CD4-positive, alpha-beta T cell treated with Interleukin-12 subunit alpha and Interleukin-12 subunit beta, for 1 hour (primary cell): ENCODE measurements at places on chromosomes 2 and 18.

DNA sequence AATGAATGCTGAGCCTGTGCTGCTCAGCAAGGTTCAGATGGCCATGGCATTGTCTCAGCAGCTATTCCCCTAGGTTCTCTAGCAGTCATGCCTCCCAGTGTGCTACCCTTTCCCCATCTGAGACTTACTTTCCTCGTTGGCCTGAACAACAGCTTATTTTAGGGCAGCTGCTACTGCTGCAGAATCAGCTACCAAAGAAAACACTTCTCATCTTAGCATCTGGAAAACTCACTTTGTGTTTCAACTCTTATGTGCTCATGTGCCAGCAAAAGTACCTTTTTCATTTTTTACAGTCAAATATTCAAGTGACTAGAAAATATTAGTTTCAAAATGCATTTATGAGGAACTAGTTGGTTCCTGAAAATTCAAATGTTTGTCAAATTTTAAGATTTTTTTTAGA is 60.4 kb upstream of the ZNF397 start:
- no peak for DNase-seq

DNA sequence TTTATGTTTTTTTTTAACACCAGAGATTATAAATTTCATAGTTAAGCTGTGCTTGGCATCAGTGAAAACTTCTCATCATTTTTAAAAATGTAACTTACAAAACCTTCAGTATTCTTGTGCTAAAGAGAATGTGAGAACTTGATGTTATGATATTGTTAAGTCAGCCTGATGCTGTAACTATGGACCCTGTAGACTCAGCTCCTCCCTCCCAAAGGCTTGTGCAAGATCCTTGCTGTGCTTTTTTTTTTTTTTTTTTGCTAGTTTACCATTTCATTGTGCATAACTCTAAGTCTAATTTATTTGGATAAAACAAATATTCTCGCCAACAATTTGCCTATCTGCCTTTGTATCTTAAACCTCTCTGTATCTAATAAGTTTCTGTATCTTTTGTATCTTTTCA is 12.9 kb upstream of the TFPI start:
- no peak for DNase-seq

DNA sequence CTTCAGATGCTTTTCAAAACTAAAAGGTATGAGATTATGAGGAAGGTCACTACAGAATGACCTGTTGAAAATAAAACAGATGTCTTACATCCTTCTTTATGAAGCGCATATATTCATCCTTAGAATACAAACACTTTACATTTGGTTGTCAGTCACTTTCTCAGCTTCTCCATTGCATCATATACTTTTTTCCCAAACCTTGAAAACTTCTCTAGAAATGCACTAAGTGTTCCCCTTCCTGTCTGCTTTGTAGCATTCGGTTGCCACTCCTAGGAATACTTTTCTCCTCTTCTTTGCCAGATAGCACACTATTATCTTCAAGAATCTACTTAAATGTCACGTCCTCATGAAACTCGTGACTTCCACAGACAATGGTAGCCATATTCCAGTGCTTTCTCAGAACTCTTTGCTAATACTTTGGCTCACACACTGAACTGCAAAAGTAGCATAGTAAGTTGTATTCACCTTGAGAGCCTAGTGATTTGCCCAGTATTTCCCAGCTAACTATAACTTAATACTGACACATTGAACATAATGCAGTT is 27.6 kb downstream of the DSC1 start:
- no peak for DNase-seq

GRCh38 chr2:1628893-1629292 is 115.4 kb downstream of the PXDN start:
- no peak for DNase-seq

DNA sequence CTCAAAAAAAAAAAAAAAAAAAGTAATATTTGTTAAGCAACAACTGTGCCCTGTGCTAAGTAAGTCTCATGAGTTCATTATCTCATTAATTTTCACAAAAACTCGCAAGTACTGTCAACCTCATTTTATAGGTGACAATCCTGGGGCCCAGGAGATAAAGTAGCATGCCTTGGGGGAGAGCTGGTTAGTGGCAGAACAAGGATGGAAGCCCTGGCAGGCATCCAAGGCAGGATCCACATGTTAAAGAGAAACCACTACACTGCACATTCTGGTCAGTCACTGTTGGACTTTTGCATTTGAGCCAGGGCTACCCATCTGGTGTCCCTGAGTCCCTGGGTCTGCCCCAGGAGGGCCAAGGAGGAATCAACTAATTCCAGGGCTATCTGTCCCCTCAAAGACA is 54.6 kb downstream of the ZFP36L2 start:
- DNase-seq: no peak

GRCh38 chr2:166766220-166766619 is 122.1 kb upstream of the XIRP2 start:
- no peak for DNase-seq

- no peak for DNase-seq
These were observed 115.2 kb downstream of the EXOC6B start for GRCh38 chr2:72710418-72711152.

- DNase-seq: peak; percentile 7
These were observed 3.8 kb downstream of the KCNJ13 start for GRCh38 chr2:232772531-232772930.

DNA sequence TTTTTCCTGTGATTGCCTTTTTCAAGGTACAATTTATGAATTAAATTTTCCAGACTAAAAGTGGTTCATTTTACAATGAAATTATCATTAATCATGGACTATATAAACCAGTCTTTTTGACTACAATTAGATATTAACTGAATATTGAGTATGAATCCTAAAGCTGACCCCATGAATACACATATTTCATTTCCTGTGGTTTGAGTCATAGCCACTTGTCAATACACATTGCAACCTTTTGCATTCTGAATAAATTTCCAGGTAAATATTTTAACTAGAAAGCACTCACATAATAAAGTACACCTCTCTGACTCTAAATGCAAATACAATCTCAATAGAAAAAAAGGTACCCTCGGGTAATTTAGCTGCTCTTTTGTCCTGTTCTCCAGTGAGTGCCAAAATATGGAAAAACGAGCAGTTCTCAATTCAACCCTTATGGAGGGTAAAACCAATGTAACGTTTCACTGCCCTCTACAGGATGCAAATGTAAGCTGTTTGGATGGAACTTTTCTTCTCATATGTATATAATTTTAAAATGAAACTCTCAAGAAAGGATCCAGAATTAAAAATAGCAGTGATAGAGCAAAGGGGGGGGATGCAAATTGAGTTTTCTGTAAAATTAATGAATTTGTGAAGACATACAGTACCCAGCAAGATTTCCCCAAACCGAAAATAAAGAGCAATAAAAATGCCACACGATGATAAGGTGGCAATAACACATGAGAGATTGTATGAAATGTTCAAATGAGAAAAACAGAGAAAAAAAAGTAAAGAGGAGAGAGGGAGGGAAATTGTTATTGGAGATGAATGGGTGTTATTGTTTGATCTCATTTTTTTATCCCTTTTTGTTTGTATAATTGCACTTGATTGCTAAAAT is 1795.7 kb upstream of the PIK3C3 start:
- no peak for DNase-seq

DNA sequence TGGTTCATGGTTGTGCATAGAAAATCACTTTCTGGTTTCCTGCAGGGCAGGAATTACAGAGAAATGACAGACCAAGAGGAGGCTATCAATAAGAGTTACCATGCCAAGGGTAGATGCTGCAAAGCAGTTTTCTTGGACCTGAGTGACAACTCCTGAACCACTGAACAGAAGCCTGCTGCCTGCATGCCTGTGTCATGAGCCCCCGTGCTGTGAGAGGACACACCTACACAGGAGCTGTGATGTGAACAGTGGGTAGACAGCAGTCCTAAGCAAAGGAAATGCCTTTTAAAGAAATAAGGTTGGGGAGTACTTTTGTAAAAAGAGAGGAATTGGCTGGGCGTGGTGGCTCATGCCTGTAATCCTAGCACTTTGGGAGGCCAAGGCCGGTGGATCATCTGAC is 54.2 kb upstream of the CREB1 start:
- DNase-seq: no peak

DNA sequence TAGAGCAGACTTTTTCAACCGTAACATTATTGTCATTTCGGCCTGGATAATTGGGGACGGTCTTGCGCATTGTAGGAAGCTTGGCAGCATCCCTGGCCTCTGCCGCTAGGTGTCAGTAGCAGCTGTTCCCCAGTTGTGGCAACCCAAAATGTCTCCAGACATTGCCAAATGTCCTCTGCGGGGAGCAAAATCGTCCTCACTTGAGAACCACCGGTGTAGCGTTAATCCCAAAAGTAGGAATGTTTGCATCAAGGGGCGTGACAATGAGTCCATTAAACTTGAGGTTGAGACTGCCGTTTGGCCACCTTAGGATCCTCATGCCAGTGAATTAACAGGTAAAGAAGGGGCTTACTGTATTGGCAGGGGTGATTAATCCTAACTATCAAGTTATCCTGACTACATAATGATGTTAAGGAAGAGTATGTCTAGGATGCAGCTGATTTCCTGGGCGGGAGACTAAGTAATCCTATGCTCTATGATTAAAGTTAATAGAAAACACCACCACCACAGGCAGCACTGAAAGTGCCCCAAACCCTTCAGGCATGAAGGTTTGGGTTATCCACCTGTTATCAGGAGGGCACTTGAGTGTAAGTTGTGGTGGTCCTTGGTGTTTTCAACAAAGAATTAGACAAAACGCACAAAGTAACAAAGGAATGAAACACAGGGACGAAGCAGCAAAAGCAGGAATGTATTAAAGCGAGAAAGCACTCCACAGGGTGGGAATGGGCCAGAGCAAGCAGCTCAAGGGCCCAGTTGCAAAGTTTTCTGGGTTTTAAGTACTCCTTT is 4.9 kb upstream of the ZC3H8 start:
- DNase-seq: peak; percentile 86

- DNase-seq: no peak
These were observed 6.7 kb downstream of the LMAN1 start for GRCh38 chr18:59352250-59352855.

GRCh38 chr2:222479859-222480258 is 55.5 kb downstream of the SGPP2 start:
- DNase-seq: no peak

DNA sequence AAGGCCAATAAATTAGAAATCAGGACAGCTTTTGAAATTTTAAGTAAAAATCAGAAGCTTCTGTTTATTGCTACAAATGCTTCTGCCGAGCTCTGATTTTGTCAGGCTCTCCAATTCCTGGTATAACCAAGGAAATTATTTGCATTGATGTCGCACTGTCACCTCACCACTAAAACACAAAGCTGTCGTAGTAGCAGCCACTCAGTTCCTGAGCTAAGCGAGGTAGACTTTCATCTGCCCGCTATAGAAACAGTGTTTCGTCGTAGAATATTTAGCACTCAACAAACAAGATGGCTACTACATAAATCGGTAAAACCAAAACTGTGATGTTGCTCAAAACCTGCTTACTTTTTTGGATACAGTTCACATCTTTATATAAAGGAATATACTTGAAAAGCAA is 141.3 kb upstream of the FOSL2 start:
- DNase-seq: peak; percentile 46

DNA sequence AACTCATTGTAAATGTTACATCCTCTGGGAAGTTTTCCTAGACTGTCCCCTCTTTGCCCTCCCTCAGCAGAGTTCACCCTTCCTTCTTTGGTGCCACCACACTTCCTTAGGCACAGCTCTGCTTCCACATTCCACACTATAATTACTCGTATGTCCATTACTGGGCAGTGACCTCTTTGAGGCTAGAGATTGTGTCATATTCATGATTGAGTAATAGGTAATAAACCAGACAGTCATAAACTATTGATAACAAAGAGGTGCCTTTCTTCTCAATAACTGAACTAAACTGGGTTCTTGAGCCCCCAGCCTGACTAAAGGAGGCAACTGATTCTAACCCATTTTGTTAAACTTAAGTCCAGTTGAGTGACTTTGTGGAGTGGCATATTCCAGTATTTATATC is 28.3 kb downstream of the MYO3B start:
- no peak for DNase-seq

- no peak for DNase-seq
These were observed 93.0 kb downstream of the ZBTB7C start for GRCh38 chr18:48316177-48316576.

- no peak for DNase-seq
These were observed 241.6 kb downstream of the NEDD4L start for GRCh38 chr18:58285449-58286130.

GRCh38 chr2:218819093-218819492 is 12.5 kb downstream of the PRKAG3 start:
- DNase-seq: no peak

DNA sequence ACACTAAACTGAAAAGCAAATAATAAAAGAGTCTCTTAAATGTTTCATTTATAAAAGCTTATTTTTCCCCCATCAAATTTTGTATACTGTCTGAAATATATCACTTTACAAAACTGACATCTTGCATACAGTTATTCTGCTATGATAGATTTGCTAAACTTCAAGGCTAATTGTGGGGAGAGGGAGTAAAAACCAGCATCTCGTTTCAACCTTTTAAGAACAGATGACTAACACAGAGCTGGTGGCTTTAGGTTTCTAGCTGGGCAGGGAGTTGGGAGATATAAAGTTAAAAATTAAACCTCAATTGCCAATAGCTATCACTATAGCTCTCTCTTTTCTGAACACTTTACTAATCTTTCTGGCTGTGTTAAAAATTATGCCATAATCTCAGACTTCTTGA is 23.5 kb downstream of the C1D start:
- DNase-seq: no peak

- peak; percentile 7 for DNase-seq
These were observed 61.8 kb downstream of the TBC1D8 start for GRCh38 chr2:101089419-101089818.

DNA sequence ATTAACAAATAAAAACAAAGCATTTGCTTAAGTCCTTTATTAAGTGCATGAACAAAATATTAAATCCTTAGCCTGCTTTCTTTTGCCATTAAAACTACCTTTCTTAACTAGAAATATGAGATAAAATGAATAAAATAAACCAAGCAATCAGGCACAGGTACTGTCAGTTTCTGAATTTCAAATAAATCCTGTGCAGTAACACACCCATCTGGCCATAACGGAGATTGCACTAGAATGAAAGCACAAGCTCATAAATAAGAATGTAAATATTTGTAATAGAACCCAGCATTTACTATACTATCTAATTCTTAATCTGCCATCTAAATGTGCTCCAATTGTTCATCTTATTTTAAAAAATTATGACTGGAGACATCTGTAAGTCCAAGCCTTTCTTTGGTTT is 31.9 kb downstream of the PRKRA start:
- DNase-seq: no peak

GRCh38 chr2:196655761-196656160 is 16.2 kb downstream of the CCDC150 start:
- no peak for DNase-seq

GRCh38 chr2:173830170-173830569 is 135.0 kb downstream of the SP3 start:
- no peak for DNase-seq

GRCh38 chr2:11598228-11598731 is 64.4 kb downstream of the GREB1 start:
- DNase-seq: no peak
